Esophagus muscularis mucosa (tissue), 4 donors: ENCODE measurements at places on chromosomes 4 and X. TPM values are rescaled to one million over a fixed set of nuclear protein-coding genes. Genes with fewer than 3 reads are reported as not detected.

DNA sequence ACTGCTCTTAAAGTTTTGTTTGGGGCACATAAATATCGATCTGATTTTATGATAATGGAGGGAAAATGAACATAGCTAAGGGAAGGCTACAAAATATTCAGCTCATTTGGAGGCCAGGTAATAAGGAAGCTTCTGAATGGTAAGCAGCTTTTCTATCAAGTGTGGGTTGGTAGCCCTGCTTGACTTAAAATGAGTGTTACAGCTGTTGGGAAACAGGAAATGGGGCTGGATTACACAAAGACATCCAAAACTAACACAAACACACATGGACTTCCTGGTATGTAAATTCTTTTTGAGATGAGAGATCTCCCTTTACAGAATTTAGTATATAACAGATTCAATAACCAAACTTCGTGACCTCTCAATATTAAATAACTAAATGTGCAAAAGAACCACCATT, 58.0 kb downstream of the FGF16 start:
- no peak for DNase-seq

- DNase-seq = no peak
These were observed 643.9 kb downstream of the TRIML1 start for GRCh38 chr4:188783175-188783574.

DNA sequence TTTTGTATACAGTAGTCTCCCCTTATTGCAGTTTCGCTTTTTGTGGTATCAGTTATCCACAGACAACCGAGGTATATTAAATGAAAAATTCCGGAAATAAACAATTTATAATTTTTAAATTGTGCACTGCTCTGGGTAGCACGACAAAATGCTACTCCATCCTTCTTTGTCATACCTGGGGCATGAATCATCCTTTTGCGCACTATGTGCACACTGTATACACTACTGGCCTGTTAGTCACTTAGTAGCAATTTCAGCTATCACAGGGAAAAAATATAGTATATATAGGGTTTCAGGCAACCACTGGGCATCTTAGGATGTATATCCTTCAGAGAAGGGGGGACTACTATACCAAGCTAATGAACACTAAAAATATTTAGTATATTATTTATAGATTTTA, 198.8 kb upstream of the FAT4 start:
- no peak for DNase-seq

- DNase-seq = no peak
These were observed 595 bp downstream of the MBNL3 start for GRCh38 chrX:132488180-132488705.

SLC9B2 gene
- 20.8 TPM for total RNA-seq

DNA sequence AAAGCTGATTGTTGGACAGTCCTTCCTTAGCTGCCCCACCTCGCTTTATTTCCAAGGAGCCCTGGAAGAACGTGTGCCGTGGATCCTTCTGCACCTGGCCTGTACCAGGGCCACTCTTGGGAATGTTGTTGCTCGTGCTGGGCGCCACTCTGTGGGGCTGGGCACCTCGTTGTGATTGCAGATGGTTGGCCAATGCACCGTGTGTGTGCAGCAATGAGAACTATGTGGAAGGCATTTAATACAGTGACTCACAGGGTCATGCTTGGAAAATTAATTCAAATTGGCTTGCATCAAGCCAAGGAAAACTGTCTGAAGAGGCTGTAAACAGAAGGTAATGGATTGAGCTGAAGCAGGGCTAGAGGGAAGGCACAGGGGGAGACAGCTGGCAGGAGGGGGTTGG, 37.0 kb upstream of the CD99L2 start:
- DNase-seq = no peak

DNA sequence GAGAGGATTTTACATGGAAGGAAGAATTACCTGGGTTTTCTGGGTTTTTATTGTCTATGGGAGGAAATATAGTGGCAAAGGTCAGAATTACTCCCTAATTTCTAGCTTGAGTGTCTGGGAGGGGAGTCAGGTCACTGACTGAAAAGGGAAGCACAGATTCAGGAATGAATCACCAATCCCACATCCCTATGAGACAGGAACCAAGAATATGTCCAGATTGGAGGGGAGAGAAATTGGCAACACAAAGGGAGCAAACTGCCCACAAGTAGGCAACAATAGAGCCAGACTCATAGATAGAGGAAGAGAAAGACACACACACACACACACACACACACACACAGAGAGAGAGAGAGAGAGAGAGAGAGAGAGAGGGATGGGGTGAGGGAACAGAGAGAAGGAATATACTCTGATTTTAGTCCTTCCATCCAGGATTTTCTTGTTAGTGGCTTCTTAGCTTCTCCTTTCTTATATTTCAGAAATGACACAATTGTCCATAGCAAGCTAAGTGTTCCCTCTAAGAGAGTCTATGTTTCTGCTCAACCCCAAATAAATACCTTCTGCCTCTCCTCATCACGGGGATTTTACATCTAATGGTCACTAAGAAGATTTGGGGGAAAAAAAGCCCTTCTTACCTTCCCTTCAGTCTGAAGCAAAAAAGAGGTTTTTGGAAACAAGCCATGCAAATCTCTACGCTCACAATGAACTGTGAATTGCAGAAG, 12.0 kb downstream of the P2RY10 start:
- DNase-seq = no peak

DNA sequence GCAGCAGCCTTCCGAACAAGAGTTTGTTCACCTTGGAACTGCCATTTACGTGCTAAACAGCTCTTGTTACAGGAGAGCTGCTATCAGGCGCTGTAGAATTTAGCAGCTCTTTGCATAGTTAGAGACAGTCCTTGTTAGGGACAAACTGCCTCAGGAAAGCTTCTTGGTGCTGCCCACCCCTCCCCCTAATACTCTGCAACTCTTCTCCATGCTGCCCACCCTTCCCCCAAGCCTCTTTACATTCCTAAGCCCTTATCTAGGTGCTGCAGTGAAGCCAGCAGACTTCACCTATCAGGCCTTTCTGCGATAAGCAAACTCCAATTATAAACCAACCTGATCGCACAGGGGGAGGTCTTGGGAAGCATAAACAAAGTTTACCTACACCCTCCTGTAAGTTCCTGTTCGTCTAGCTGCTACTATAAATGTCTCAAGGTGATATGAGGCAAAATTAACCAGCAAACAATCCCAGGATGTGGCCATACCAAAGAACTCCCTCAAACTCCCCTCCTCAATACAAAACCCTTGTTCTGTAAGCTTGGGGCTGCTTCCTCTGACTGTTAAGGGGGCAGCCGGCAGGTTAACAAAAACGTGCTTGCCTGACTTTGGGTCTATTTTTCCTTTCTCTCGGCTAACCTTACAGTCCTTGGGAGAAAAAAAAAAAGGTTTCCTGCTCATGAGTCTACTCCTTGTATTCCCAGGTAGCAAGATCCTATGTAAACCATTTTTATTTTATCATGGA, 74.0 kb upstream of the GC start:
- DNase-seq = no peak

DNA sequence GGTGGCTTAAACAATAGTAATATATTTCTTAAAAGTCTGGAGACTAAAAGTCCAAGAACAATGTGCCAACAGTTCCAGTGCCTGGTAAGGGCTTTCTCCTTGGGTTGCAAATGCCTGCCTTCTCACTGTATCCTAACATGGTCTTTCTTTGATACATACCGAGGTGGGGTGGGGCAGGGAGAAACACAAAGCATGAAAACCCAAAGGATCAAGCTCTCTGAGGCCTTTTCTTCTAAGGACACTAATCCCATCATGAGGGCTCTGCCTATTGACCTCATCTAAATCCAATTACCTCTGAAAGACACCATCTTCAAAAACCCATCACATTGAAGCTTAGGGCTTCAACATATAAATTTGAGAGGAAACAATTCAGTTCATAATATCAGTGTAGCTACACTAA, 311.3 kb downstream of the GRID2 start:
- DNase-seq = no peak

RNF150 gene
- total RNA-seq = 43.6 TPM

SPATA18 gene
- 3.2 TPM for total RNA-seq

F8A2 gene
- total RNA-seq = not detected

DNA sequence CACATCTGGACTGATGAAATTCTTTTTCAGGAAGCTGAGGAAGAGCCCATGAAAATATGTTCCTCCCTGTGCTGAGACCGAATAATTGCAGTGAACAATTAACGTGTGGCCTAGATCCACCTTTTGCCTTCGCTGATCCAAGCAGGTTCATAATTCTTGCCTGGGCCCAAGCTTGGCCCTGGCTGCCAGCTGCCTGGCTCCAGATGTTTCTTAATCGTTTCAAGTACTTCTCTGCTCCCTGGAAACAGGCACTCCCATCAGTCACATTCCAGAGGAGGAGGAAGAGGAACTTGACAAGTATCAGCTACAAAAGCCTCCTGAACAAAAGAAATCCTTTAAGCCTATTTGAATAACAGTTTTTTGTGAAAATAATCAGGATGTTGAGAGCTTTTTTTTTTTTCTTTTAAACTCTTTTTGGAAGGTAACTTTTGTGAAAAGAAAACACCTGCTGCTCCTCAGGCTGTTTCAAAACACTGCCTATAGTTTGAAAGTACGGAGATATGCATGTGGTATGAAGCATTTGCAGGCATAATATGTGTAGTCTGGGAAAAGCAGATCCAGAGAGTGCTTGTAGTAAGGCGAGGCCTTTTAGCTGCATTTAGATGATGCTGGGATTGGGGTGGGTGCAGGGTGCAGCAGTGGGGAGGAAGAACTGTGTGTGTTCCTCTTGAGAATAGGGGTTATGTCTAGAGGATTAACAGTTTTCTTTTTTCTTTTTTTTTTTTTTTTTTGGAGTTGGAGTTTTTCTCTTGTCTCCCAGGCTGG, 154.4 kb downstream of the PTTG2 start:
- no peak for DNase-seq

DNA sequence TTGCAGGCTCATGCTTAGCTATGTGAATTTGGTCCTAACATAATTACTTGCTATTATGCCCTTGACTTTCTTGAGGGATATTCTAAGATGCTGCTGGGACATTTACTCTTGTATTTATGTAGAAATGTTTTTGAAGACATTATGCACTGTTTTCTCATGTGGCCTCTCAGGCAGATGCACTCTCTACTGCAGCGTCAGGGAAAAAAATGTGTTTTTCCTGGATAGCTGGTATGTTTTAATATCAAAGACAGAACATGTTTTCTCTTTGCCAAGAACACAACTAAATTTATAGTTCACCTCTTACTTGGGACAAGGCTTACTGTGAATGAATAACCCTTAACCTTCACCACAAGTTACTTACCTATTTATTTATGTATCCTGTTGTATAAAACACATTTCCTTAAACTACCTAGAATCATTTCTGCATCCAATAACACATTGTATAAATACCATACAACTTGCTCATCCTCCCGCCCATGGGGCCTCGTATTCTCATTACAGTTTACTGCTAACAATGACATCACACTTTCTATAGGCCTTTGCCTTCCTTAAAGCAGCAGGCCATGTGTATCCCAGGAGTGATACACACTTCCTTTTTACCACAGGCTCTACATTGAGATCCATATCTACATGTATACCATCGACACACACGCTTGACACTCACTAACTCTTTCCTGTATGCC, 178.7 kb downstream of the SLIT2 start:
- DNase-seq = no peak

GRCh38 chr4:158253350-158253980, 43.2 kb downstream of the TMEM144 start:
- DNase-seq = no peak

PNMA6F gene
- total RNA-seq = not detected

HS3ST1 gene
- 3.1 TPM for total RNA-seq

- DNase-seq = no peak
These were observed 19.8 kb downstream of the VCX3B start for GRCh38 chrX:8484360-8484949.

- DNase-seq = no peak
These were observed 63.8 kb upstream of the NOCT start for GRCh38 chr4:138951764-138952163.

ZNF141 gene
- 10.6 TPM for total RNA-seq

GRCh38 chr4:71663780-71664179, 120.1 kb downstream of the GC start:
- no peak for DNase-seq

ASB12 gene
- total RNA-seq = not detected

DNA sequence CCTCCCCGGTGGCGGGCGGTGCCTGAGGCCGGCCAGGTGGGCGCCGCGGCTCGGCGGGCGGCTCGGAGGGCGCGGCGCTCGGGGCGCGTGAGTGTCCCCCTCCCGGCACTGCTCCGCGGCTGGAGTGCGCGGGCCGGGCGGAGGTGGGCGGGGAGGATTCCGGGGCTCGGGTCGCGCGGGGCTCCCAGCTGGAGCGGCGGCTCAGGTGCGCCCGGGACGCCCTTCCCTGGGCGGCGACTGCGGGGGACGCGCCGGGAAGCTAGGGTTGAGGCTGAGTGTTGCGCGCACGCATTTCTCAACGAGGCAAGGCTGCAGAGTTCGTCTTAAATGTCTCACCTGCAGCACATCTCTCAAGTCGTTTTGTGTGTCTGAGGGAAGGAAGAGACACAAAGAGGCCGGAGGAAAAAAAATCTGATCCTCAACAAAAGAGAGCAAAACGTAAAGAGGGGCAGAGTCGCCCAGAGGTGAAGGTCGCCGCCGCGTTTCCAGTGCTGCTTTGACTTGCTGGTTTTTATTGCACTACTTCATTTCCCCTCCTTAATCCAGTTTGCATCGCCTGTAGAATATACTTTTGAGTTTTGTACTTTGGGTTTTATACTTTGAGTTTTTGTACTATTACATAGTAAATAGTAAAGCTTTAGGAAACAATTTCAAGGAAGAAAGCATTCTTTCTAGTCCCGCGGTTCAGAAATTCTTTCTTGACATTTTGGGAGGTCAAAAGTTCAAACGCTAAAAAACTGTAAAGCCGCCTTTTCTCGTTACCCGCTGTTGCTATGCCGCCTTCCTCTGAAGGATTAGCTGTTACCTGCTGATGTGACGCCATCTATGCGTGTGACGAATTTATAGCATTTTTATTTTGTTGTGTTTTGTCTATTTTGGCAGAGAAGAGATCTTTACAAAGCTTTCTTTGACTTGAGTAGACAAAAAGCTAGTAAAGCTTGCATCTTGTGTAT, 106.5 kb upstream of the STOX2 start:
- DNase-seq = no peak

GRCh38 chr4:138707746-138708677, 307.6 kb upstream of the NOCT start:
- DNase-seq = no peak

MAGEB17 gene
- 0.50 TPM for total RNA-seq

GRCh38 chr4:114217150-114217817, 237.8 kb upstream of the ARSJ start:
- no peak for DNase-seq

GRCh38 chr4:1727117-1728031, 6.1 kb downstream of the TACC3 start:
- no peak for DNase-seq

OTC gene
- 0.33 TPM for total RNA-seq

DNA sequence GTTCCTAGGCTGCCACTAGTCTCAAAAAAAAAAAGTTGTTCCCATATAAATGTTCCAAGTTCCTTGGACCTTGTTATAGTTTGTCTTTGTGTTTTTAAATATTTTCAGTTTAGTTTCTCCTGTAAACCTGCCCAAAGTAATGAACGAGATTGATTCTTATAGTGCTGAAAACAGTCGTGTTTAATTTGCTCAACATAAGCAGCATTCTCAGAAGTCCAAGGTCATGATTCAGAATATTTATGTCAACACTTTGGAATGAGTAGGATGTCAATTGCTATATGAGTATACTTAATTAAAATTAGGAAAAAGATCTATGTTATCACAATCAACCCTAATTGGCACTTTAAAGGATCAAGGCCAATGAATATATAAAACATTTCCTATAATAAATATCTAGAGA, 510.9 kb downstream of the PPP4R3C start:
- no peak for DNase-seq

DCAF8L2 gene
- not detected for total RNA-seq
